ENCODE measurements at places on chromosomes 5 and 9.

DNA sequence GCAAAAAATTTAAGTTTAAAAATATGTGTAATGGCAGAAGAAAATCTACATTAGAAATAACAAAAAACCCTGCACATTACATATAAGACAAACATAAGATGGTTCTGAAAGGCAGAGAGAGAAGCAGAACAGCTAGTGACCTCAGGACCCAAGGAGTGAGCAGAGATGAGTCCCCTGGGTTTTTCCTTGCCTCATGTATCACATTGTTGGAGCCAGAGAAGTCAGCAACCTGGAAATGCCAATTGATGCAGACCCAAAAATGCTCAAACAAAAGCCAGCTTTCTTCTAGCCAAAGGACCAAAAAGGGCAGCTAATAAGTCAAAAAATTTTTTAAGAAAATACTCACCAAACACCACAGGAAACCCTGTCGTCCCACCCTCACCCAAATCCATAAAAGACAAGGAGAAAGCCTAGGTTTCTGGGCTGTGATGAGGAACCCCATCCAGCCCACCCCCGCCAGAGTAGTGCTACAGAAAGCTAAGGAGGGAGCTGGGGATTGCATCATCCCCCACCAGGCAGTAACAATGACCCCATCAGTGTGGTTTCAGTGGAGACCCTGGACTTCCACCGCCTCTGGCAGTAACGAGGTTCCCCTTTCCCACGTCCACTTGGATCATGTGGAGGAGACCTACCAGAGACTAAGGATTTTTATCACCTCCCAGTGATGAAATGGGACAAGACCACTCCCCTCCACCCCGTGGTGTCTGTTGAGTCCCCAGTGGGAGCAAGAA lies 17.6 kb downstream of the DENND1A start:
- no peak for DNase-seq

DNA sequence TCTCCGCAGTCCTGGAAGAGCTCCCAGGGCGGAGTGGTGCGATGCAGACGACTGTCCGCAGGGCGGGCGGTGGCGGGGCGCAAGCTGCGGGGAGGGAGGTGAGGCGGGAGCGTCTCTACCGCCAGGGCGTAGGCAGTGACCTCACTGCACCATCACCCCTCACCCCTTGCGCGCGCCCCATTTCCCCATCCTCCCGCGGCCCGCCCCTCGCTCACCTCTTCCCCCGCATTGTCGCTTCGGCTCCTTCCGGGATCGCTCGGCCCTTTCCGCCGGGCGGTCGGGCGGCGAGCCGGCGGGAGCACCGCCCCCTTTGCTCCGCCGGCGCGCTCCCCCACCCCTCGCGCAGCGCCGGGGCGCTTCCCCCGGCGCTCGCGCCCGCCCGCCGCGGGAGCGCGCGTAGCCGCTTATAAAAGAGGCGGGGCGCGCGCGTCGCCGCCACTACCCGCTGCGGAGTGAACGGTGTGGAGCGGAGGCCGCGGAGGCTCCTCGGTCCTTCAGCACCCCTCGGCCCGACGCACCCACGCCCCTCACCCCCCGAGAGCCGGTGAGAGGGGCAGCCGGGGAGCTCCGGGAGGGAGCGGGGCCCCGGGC lies at the start of gene SPTAN1:
Gene SPTAN1 (plus strand): TSS at position 435 of the 591 bp plus-strand sequence. CDS start 14,154 bp downstream, outside the sequence.
- peak; percentile 19 for DNase-seq

- DNase-seq = no peak
Observed at GRCh38 chr5:151904127-151904526, 20.5 kb downstream of the GLRA1 start.

GRCh38 chr5:93993161-93993560 lies 251.8 kb upstream of the POU5F2 start:
- no peak for DNase-seq

DNA sequence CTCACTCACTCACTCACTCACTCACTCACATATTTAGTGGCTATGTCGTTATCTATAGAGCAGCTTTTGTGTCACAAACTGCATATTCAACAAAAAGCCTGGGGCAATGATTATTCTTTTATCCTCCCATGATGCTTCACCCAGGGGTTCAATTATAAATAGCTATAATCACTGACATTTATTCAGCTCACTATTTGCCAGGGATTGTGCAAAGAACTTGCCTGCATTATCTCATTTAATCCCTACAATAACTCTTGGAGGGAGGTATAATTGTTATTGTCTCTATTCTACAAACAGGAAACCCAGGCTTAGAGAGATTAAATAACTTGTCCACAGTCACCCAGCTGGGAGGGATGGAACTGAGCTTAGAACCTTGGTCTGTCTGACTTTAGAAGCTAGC lies 298.0 kb upstream of the MSX2 start:
- no peak for DNase-seq

DNA sequence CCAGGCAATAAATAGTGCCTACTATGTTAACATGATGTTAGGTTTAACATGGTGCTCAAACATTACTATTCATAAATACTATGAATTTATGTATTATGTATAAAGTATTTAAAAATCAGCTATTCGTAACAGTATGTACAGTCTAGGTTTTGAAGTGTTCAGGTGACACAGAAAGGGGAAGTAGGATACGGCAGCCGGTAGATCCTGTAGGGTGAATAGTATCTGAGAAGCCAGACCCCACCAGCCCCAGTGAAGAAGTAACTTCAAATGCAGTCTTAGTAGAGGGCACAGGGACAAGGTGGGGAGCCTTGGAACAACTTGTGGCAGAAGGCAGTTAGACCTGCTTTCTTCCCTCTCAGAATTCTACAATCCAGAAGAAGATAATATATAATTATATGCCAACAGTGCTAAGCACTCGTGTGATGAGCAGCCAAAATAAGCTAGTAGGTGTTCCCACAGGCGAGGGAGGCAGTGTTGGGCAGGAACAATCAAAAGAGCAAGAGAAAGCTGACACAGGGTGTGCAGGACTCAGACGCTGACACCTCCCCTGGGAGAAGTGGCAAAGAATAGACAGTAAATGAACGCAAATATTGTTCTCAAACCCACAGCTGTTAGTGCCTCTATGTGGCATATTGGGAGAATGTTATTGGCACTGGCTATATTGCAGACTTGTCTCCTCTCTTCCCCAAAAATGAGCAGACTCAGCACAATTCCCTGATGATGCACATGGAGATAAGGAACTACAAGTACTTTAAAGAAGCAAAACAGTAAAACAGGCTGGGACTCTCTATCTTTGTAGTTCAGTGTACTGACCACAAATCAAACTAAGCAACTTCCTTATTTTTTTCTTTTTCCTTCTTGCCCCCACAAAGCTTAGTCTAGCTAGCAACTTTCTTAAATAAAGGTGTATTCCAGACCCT lies 4.6 kb downstream of the ZNF367 start:
- DNase-seq = no peak

- DNase-seq = no peak
Observed at GRCh38 chr9:98202252-98202651, 9.8 kb upstream of the CORO2A start.

DNA sequence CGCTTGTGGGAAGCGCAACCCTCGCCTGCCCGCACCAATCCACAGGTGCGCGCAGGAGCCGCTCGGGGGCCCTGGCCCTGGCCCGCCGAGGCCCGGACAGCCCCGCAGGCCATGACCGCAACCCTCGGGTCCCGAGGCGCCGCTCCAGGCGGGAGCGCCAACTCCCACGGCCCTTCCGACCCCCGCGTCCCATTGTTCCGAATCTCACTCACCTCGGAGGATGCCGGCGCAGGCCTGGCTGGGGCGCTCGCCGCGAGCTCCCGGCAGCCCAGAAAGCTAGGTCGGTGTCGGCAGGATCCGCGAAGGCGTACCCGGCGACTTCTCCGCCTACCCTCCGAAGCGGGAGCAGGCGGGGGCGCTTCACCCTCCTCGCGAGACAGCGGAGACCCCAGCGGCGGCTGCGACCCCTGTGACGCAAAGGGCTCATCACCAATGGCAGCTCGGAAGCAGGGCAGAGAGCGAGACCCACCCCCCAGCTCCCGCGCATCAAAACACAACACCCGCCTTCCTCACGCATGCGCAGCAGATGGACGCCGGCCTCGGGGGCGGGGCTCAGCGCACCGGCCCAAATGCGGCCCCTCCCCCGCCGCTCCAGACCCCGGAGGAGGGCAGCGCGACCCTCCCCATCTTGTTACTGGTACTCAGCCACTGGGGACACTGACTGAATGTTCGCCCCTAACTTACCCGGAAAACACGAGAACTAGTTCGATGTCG lies 1.4 kb upstream of the SMIM27 start:
- peak; percentile 41 for DNase-seq

DNA sequence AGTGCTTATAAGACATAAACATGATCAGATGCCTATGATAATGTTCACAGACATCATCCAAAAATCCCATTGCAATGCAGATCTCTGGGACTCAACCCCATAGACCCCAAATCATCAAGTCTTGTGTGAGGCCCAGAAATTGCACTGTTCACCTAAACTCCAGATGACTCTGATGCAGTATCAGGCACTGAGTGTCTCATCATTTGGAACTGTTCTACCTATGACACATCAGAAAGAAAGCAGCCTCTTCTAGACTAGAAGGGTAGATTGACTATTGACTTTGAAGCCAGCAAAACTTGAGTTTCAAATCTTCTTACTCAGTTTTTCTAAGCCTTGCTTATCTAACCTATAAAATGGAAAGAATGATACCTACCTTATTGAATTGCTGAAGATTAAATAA lies 58.7 kb upstream of the PAPPA start:
- DNase-seq = no peak

- no peak for DNase-seq
Observed at GRCh38 chr5:141527426-141527825, 38.5 kb downstream of the PCDHGC5 start.

- DNase-seq = no peak
Observed at GRCh38 chr5:111138096-111138495, 45.9 kb downstream of the WDR36 start.

GRCh38 chr9:130847306-130848217 lies 12.5 kb downstream of the ABL1 start:
- DNase-seq = no peak

- DNase-seq = no peak
Observed at GRCh38 chr9:89795538-89796195, 190.9 kb downstream of the GADD45G start.

GRCh38 chr5:60274747-60275146 lies 381.2 kb upstream of the PDE4D start:
- DNase-seq = no peak

- DNase-seq = no peak
Observed at GRCh38 chr9:84504360-84504759, 163.8 kb upstream of the SLC28A3 start.

DNA sequence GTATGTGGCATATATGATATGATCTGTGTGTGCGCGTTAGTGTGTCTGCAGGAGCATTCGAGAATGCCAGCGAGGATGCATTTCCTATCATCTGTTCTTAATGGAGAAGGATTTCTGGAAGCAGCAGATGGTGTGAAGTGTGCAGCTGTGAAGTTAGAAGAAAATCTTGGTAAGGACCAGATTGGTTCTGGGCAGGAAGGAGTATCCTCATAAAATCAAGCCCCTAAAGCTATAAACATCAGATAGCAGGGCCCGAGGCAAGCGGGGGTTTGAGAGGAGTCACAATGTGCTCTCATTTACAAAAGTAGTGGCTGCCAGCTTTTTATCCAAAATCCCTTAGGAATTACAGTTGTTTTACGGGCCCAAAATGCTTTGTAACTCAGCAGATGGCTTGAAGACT lies 40.0 kb downstream of the DAPK1 start:
- no peak for DNase-seq

GRCh38 chr5:33504570-33504969 lies 63.8 kb downstream of the TARS1 start:
- DNase-seq = no peak

DNA sequence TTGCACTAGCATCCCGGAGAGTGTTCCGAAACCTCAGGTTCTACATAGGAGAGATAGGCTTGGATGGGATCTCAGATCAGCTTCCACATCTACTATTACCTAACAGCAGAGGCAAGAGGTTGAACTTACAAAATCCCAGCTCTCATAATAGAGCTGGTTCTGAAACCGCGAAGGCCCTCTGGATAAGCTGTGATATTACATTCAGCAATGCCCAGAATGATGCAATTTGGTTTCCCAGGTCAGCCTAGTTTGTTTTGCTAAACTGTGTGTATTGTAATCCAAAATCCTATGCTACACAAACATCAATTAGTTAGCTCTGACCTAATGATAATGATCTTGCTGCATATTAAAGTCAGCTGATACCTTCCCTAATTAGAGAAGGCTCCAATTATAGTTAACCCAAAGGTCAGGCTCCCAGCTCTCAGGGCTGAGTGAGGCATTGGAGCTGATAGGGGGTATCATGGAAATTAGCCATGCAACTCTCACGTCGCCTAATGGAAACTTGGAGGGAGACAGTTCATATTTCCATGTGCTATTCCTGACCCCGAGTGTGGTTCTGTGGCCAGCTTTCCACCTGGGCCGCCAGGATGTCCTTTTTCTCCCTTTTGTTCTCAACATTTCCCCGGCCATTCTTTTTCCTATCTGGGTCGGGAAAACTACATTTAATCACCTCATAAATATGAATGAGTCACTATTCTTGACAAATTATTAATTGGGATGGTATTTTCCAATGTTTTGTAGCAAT lies 278.4 kb upstream of the IRX1 start:
- DNase-seq = no peak

- no peak for DNase-seq
Observed at GRCh38 chr5:176790941-176791340, 19.4 kb upstream of the UNC5A start.

GRCh38 chr5:11684607-11685006 lies 219.6 kb downstream of the CTNND2 start:
- no peak for DNase-seq

GRCh38 chr9:70114898-70115297 lies 71.2 kb downstream of the MAMDC2 start:
- DNase-seq = no peak

DNA sequence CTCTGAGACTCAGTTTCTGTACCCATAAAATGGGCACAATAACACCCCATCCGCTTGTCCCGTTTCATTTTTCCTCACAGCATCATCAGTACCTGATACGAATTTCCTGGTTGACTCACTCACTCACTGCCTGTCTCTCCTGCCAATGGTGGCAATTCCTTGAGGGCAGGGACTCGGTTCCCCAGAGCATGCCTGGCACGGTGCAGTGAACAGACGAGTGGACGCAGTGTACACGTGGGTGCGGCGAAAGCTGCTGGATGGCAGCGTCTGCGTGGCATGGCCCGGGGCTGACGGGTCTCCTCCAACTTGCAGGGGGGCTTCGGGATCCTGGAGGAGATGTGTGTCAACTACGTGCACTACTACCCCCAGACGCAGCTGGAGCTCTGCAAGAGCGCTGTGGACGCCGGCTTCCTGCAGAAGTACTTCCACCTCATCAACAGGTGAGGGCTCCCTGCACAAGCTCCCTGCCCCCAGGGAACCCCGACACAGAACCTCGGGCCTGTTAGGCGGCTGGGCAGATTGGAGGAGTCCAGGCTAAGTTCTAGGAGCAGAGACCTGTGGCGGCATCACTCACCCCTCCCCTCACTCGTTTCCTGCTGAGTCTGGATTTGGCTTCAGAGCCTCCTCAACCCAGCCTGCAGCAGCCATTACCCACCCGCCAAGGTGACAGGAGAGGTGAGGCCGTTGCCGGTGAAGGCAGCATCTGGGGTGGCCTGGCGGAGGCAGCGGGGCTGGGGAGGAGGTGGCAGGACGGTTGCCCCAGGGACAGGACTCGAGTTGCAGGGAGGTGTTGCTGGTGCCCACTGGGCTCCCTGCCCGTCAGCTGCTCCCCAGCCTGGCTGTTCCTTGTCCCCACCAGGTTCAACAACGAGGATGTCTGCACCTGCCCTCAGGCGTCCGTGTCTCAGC lies 20.3 kb downstream of the DBH start:
- no peak for DNase-seq

- no peak for DNase-seq
Observed at GRCh38 chr9:120486347-120486746, 93.6 kb downstream of the CDK5RAP2 start.

GRCh38 chr9:105171076-105171475 lies 73.4 kb upstream of the SLC44A1 start:
- DNase-seq = no peak

Data from LNCaP clone FGC (cell line).